ENCODE measurements at places on chromosomes 4 and X. TPM values are rescaled to one million over a fixed set of nuclear protein-coding genes. Genes with fewer than 3 reads are reported as not detected.

DNA sequence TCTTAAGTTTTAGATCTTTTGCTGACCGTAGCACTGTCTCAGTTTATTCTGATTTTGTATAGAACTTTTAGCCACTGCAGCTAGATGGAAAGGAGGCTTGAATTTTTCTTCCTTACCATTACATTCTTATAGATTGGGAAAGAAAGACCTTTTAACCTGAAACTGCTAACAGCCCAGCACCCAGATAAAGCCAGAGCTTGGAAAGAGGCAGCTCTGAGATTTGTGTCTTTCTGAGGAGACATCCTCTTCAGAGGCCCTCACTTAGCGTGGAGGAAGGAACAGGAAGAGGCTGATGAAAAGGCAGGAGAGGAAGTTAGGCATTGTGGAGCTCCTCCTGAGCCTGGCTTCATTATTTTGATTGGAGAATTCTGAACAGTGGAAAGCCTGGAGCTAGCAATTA, 35.1 kb downstream of the ATG4A start:
- no peak overlapping the region for H3K27ac ChIP-seq
- no peaks in the 10 kb centered on the region for H3K27me3 ChIP-seq
- peaks cover 19% of the 10 kb centered on the region for H3K4me1 ChIP-seq
- DNase-seq = no peak

The POF1B gene
- 0.95 TPM for total RNA-seq

The MAB21L2 gene
- total RNA-seq = not detected

DNA sequence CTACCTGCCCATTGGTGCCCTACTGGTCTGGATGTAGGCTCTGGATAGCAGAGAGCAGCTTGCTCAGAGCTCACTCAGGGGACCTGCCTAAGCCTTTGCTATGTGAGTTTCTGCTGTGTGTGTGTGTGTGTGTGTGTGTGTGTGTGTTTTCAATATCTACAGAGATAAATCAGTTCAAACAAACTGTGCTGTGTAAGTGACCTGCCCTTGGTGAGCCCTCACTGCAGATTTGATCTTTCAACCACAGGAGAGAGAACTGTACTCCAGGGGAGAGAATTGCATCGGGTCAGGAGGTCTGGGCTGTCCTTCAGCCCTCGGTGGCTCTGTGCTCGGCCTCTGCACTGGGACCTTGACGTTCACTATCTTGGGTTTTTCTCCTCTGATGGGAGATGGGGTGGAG, 35.0 kb upstream of the CDKN2AIP start:
- DNase-seq = no peak
- H3K27ac ChIP-seq = no peak overlapping the region
- no peaks in the 10 kb centered on the region for H3K27me3 ChIP-seq
- H3K4me1 ChIP-seq = peaks cover 9% of the 10 kb centered on the region
- H3K36me3 ChIP-seq = no peaks in the 10 kb centered on the region
- H3K4me3 ChIP-seq = no peak overlapping the region

The HSD17B13 gene
- 0.49 TPM for total RNA-seq

DNA sequence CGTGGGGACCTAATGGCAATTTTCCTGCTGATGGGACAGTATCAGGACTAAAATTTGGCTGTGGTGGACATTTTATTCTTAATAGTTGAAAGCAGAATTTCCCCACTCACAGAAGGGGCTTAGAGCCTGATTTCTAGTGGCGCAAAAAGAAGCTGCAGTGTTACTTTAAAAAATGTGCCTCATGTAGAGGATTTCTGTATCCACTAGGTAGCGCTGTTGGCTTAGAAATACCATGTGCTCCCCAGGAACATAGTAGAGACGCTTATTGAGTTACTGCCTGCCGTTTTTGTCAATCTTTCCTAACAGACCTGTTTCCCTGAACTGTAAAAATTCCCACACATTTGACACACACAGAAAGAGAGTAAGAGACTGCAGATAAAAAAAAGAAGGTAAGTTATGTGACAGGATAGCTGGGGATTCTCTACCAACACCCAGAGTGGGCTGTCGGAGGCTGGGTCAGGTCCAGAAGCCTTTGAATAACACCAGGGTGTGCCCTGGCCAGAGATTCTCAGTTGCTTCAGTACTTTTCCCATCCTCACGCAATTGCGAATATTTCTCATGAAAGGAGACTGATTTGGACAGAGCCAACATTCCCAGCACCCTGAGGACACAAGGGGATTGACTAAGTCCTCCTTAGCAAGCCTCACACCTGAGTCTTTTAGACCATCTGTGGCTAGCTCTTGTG, 88.4 kb downstream of the ZXDA start:
- H3K27me3 ChIP-seq = no peaks in the 10 kb centered on the region
- peak overlapping the region; percentile 35 for H3K4me3 ChIP-seq
- H3K27ac ChIP-seq = no peak overlapping the region
- H3K36me3 ChIP-seq = no peaks in the 10 kb centered on the region
- no peak for DNase-seq

GRCh38 chr4:84024405-84024804, 474.7 kb downstream of the NKX6-1 start:
- no peak for DNase-seq
- no peak overlapping the region for H3K27ac ChIP-seq
- no peak overlapping the region for H3K4me3 ChIP-seq

DNA sequence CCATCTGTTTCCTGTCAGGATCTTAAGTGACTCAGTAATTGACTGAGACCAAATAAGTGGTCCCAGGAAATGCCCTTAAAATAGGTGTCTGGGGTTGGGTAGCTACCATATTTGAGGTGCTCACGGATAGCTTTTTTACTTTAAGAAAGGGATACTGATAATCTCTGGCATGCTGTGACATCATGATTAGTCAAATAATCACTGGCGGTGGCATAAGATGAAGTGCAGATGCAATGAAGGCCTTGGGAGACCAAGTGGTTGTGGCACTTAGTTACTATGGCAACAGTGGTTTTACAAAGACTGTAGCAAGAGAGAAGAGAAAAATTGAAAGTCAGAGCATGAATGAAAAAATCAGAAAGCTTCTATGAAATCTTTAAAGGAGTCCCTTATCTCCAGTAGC, 114.5 kb upstream of the SLIT2 start:
- no peaks in the 10 kb centered on the region for H3K36me3 ChIP-seq
- no peaks in the 10 kb centered on the region for H3K27me3 ChIP-seq
- no peak overlapping the region for H3K27ac ChIP-seq
- DNase-seq = no peak

- H3K27ac ChIP-seq = no peak overlapping the region
- no peak for DNase-seq
- H3K4me1 ChIP-seq = no peaks in the 10 kb centered on the region
- H3K36me3 ChIP-seq = no peaks in the 10 kb centered on the region
- no peak overlapping the region for H3K4me3 ChIP-seq
These were observed 282.7 kb downstream of the UNC5C start for GRCh38 chr4:95265814-95266740.

GRCh38 chrX:51641421-51642021, 22.8 kb upstream of the CENPVL3 start:
- H3K4me3 ChIP-seq = no peak overlapping the region
- no peaks in the 10 kb centered on the region for H3K4me1 ChIP-seq
- H3K27ac ChIP-seq = no peak overlapping the region
- no peak for DNase-seq
- H3K36me3 ChIP-seq = no peaks in the 10 kb centered on the region

GRCh38 chr4:108336076-108336475, 167.3 kb upstream of the LEF1 start:
- H3K36me3 ChIP-seq = no peaks in the 10 kb centered on the region
- H3K27me3 ChIP-seq = no peaks in the 10 kb centered on the region
- DNase-seq = no peak
- H3K27ac ChIP-seq = no peak overlapping the region
- no peak overlapping the region for H3K4me3 ChIP-seq
- H3K4me1 ChIP-seq = no peaks in the 10 kb centered on the region

The DMRTC1 gene
- not detected for total RNA-seq

DNA sequence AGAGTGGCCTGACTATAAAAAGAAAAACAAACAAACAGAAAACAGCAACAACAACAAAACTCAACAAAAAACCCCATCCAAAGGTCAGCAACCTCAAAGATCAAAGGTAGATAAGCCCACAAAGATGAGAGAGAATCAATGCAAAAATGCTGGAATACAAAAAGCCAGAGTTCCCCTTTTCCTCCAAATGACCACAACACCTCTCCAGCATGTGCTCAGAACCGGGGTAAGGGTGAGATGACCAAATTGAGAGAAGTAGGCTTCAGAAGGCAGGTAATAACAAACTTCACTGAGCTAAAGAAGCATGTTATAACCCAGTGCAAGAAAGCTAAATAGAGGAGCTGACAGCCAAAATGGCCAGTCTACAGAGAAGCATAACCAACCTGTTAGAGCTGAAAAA, 43.5 kb upstream of the ANTXR2 start:
- no peaks in the 10 kb centered on the region for H3K27me3 ChIP-seq
- no peak for DNase-seq
- no peak overlapping the region for H3K27ac ChIP-seq
- no peaks in the 10 kb centered on the region for H3K4me1 ChIP-seq
- no peaks in the 10 kb centered on the region for H3K36me3 ChIP-seq

DNA sequence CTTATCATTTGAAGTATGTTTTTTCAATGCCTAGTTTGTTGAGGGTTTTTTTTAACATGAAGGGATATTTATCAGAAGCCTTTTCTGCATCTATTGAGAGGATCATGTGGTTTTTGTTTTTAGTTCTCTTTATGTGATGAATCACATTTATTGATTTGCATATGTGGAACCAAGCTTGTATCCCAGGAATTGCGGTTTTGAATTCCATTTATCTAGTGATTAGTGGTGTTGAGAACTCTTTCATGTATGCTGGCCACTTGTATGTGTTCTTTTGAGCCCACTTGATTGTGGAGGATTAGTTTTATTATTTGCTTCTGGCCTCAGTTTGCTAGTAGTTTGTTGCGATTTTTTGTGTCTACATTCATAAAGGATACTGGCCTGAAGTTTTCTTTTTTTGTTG, 85.0 kb upstream of the CNKSR2 start:
- no peak overlapping the region for H3K4me3 ChIP-seq
- no peaks in the 10 kb centered on the region for H3K36me3 ChIP-seq
- no peak for DNase-seq
- H3K27me3 ChIP-seq = no peaks in the 10 kb centered on the region
- no peaks in the 10 kb centered on the region for H3K4me1 ChIP-seq

GRCh38 chr4:88458104-88458740, 1.3 kb downstream of the HERC5 start:
- DNase-seq = no peak
- H3K27me3 ChIP-seq = no peaks in the 10 kb centered on the region
- H3K4me3 ChIP-seq = peak overlapping the region; percentile 55

The NPY5R gene
- total RNA-seq = 0.15 TPM

- H3K27ac ChIP-seq = no peak overlapping the region
- no peaks in the 10 kb centered on the region for H3K36me3 ChIP-seq
- peaks cover 10% of the 10 kb centered on the region for H3K4me1 ChIP-seq
- DNase-seq = no peak
- H3K27me3 ChIP-seq = no peaks in the 10 kb centered on the region
- no peak overlapping the region for H3K4me3 ChIP-seq
These were observed 35.2 kb downstream of the KDM6A start for GRCh38 chrX:44908153-44908552.

The RBMX2 gene
- 10.0 TPM for total RNA-seq

The GJB1 gene
- not detected for total RNA-seq
